ENCODE measurements at places on chromosomes 7 and 10.

DNA sequence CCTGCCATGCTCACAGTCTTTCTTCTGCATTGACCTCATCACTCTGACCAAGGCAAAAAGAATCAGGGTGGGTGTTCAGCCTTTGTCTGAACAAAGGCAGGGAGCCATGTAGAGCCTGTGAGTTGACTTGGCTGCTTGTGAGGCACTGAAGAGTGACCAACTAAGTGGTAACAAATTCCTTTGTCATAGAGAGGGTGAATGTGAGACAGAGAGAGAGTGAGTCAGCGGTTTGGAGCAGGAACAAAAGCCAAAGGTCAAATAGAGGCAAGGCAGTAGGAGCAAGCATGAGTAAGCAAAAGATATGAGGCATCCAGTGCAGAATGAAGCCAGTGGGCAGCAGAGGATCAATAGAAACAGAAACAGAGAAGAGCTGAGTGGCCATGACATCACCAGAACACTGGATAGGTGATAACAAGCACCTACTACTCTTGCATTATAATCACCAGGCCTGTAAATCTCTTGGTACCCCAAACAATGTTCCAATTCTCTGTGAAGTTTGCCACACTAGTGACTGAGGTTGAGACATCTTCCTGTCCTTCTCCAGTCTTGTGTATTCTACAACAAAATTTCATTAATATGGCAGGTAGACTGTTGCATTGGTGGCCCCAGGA lies 116.2 kb upstream of the LAMB4 start:
- no peak for DNase-seq

DNA sequence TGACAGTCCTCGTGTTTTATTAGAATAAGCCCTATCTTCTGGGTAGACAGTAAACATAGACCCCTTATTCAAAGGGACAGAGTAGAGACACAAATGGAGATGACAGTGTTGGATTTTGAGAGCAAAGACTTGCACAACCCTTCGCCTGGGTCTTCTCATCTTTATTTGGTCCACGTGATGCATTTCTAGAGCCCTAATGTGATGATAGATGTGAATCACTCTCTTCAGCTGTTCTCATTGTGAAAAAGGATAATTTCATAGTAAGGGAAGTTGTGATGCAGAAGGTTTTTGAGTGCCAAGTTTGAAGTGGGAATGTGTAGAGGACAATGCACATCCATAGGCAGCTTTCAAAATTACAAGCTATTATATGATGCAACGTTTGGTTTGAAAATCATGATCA lies 86.3 kb downstream of the CREB5 start:
- DNase-seq = no peak

DNA sequence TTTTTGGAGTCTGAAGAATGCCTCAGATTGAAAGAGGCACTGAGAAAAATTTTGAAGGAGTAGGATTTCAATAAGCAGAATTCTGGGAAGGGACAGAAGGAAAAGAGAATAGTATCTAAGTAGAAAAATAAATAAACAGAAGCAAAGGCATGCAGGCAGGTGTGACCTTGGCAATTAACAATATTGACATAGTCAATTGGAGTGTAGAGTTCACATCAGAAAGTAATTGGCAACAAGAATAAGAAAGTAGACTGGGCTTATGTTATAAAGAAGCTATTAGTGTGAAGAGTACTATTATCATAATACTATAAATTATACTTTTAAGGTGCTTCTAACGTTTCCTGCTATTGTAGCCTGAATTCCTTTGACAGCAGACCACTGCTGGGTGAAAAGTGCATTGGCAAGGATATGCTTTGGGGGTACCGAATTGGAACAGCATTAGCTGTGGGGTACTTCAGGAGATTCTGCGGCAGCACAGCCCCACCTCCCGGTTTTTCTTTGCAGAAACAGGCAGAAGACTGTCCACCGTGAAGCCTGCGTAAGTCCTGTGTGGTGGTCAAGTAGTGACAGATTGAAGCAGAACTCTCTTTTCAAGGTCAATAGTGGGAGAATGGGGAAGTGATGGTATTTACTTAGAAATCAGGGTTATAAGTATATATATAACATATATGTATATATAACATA lies 357.0 kb downstream of the THSD7A start:
- DNase-seq = no peak

GRCh38 chr10:131485732-131486131 lies 174.2 kb upstream of the TCERG1L start:
- DNase-seq = no peak

DNA sequence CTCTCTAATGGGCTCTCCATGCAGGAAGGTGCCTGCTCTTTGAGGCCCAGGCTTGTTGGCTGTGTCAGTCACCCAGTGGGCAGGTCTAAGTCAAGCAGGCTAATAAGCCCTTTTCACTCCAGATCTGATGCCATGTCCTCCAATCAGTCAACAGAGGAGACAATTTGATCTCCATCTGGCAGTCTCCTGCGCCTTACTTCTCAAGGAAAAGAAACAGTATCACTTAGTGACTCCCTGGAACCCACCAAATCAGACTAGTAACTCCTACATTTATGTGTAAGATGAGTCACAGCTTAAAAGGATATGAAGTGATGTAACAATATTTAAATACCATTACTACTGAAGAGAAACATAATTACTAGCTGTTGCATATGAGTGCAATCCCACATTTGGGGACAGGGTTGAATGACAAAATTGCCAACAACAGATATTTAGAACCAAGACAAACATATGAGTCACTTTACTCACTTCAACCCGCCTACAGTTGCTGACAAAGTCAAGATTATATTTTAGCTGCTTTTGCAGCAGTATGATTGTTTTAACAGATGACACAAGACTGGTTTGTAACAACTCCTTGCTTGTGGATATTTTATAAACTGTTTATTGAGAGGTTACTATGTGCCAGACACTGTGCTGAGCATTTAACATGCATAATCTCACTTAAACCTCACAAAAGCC lies 72.1 kb downstream of the USP6NL start:
- DNase-seq = no peak

DNA sequence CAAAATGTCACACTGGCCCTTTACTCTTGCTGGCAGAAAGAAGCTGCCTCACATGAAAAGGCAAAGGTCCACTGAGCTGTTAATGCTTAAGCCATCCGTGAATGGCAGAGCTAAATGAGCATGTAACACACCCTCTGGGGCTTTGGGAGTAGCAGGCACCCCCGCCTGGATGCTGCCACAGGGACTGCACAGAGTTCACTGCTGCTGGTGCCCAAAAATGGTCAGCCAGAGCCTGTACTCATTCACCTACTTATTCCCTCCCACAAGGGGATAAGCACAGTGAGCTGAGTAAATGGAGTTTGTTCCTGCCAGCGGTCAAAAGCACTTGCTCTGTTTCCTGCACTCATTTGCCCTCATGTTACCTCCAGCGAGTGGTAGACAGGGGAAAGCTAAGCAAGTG lies 374.0 kb upstream of the STEAP1 start:
- no peak for DNase-seq

DNA sequence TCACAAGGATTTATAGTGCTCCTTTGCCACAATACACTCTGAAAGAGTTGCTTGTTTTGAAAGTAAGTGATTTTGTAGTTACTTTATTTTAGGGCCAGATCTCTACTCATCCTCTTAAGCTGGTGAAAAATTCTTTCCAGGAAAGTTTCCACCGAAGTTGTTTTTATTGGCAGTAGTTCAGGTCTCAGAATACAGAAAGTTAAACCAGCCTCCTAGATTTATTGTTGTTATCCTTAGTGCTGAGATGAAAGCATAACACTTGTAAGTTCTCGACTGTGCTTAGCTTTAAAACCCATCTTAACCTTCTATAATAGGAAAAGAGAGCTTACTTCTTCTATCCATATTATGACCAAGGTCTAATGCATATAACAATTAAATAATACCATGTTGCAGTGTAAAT lies 5.5 kb downstream of the AP3M1 start:
- no peak for DNase-seq

GRCh38 chr7:155568842-155569494 lies 22.6 kb upstream of the CNPY1 start:
- DNase-seq = no peak

DNA sequence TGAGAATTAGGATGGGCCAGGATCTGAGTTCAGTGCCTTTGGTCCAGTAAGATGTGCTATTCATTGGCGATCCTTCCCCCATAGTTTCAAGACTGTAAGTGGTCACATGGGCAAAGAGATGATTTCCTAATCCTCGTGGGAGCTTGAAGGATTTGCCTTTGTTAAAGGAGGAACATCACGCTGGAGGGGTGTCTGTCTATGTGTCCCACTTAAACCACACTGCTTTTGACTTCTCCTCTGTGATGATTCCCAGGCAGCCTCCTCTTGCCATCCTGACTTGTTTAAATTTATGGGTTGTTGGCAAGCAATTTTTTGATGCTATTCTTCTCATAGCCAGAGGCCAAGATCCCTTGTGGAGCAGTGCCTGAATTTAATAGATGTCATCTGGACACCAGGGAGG lies 154.0 kb downstream of the TCF7L2 start:
- no peak for DNase-seq

DNA sequence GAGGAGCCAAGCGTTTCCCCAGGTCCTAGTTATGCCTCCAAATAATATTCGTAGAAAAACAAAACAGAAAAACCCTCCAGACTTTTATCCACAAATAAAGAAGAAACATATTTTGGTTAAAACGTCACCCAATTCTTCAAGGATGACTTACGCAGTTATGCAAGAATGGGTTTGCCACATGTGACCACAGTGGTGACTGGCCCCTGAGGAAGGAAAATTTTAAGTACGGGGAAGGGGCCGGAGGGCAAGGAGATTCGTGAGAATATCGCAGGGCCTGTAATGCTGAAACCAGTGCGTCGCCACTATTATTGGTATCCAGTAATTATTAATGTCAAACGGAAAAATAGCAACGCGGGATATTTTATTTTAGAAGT lies 537 bp upstream of the MRPS24 start:
- DNase-seq = no peak

- no peak for DNase-seq
Measured at GRCh38 chr10:97851341-97852001, 1.8 kb downstream of the GOLGA7B start.

GRCh38 chr10:90977162-90977854 lies 56.4 kb upstream of the ANKRD1 start:
- DNase-seq = no peak

GRCh38 chr7:106317971-106318370 lies 33.2 kb upstream of the NAMPT start:
- DNase-seq = no peak

DNA sequence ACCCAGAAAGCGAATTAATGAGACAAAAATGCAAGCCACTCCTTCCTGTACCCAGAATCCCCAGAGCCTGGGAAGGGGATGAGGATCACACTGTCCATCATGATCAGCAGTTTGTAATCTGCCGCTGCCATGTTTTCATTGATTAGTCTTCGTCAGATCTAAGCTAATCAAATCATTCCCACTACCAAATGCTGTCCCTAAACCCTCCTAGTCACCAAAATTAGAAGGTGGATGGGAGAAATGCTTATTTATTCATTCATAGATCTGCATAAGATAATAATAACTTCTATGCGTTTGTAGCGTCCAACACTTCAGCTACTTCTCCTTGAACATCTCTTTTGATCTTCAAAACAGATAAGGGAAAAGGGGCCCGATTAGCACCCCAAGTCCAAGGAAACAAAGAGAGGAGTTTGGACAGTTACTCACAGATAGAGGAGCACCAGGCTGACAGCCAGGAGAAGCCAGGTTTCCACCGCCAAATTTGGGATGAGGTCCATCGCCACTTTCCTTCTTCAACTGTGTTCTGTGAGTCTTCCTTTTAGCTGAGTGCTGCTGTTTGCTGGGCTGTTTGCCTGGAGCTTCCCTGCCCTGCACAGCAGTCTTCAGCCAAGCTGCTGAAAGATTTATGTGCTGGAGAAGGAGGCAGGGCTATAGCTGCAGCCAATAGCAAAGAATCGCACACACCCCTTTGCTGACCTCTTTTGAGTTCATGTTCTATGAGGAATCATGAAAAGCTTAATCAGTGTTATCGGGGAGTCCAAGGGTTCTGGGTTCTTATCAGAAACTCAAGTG lies at the start of gene CYP3A5:
Gene CYP3A5 (minus strand): TSS at position 597 of the 792 bp plus-strand sequence. CDS start 100 bp downstream, at position 497.
- no peak for DNase-seq

GRCh38 chr10:93463723-93464476 lies 18.2 kb downstream of the MYOF start:
- DNase-seq = no peak

GRCh38 chr10:46094931-46095750 lies 49.1 kb upstream of the MSMB start:
- DNase-seq = no peak

DNA sequence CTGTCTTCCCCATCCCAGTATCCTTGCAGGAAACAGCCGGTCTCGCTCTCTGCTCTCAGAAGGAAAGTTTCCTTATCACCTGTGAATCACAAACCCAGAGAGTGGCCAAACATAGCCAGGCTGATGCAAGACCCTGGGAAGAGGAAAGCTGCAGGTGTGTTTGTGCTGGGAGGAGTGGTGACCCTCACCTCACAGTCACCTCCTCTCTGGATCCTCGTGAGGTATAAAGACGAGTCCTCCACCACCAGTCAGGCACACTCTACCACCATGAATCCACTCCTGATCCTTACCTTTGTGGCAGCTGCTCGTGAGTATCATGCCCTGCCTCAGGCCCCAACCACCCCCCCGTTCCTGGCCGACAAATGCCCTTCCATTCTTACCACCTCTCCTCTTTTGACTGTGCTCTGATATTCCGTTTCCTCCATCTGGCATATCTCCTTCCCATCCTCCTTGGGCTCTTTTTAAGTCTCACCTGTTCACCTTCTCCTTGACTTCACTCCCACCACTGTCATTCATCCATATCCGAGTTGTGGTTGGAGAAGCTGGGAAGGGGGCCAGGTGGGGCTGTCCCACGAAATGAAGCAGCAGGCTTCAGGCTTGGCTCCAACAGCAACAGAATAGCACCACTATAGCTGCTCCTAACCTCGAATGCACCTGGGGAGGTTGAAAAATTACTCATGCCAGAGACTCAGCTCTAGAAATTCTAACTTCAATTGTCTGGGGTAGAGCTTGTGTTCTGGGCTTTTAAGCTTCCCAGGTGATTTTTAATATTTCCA lies at the start of gene PRSS1:
Gene PRSS1 (plus strand): TSS at position 255 of the 776 bp plus-strand sequence. CDS start 13 bp downstream, at position 268.
- DNase-seq = no peak

- no peak for DNase-seq
Measured at GRCh38 chr7:73567846-73568685, 10.3 kb downstream of the TBL2 start.

GRCh38 chr10:78134773-78135306 lies 101.2 kb downstream of the RPS24 start:
- DNase-seq = no peak

GRCh38 chr7:33698692-33699128 lies 206.6 kb upstream of the BMPER start:
- no peak for DNase-seq

GRCh38 chr10:90227217-90227656 lies 525.8 kb downstream of the KIF20B start:
- DNase-seq = no peak

DNA sequence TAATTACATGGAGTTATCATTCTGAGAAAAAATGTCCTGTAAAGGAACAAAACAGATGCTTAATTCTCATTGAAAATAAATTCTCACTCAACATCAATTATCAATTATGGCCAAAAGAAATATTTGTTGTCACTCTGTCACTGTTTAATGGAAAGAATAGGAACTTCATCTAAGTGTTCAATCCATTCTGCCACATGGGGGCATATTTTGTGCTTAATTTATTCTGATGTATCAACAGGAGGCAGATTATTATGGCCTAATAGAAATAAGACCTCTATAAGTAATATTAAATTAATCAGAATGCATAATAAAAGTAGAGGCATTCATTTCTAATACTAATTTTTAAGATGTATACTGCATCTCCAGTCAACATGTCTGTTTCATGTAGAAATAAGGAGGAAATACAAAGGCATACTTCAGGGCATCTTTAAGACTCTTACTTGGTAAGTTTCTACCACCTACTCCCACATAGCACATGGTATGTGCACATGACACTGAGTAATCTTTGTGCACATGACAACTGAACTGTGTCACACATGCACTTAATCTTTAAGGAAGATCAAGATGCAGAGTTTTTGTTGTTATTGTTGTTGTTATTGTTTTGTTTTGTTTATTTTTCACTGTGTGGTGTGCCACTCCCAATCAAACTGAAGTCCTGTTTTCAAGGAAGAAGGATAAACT lies 420.4 kb upstream of the SEMA3A start:
- DNase-seq = no peak
